Tibial nerve (tissue), 4 donors: ENCODE measurements at places on chromosomes 2 and 18. TPM values are rescaled to one million over a fixed set of nuclear protein-coding genes. Genes with fewer than 3 reads are reported as not detected.

DNA sequence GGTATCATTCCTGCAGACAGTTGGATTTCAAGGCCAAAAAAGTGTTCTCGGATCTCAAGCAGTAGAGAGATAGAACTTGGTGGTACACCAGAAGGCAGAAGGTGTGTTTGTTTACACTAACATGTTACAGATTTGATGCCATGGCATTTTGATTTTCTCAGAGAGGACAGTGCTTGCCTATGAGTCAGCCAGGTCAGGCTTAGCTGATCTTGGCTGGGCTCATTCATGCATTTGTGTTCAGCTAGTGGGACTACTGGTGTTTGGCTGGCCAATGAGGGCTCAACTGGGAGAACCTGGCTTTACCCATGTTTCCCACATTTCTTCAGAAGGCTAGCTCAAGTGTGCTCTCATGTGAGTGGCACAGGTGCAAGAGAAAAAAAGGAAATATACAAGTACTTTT is 162.0 kb downstream of the C1D start:
- DNase-seq, result no peak

- no peak for DNase-seq
Observed at GRCh38 chr2:54603357-54603756, 120.1 kb upstream of the EML6 start.

GRCh38 chr2:169034256-169034655 is 3.1 kb upstream of the ABCB11 start:
- DNase-seq, result no peak

- DNase-seq, result no peak
Observed at GRCh38 chr2:213766465-213766901, 482.2 kb downstream of the SPAG16 start.

GRCh38 chr2:164388511-164388910 is 232.8 kb downstream of the GRB14 start:
- no peak for DNase-seq

DNA sequence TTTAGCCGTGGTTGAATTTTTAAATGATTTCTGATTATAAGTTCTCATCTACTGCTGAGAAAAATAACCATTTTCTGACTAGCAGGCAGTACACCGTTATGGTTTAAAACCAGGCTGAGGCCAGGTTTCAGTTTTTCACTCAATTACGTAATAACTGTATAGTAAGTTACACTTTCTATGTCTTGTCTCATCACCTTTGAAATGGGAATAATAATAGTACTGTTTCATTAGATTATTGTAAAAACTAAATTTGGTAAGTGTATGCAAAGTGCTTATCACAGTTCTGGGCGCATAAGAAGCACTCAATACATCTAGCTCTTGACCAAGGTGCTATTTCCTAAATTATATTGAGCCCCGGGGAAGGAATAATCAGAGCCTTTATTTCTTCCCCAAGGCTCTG is 76.8 kb downstream of the LIMS1 start:
- DNase-seq, result no peak

DNA sequence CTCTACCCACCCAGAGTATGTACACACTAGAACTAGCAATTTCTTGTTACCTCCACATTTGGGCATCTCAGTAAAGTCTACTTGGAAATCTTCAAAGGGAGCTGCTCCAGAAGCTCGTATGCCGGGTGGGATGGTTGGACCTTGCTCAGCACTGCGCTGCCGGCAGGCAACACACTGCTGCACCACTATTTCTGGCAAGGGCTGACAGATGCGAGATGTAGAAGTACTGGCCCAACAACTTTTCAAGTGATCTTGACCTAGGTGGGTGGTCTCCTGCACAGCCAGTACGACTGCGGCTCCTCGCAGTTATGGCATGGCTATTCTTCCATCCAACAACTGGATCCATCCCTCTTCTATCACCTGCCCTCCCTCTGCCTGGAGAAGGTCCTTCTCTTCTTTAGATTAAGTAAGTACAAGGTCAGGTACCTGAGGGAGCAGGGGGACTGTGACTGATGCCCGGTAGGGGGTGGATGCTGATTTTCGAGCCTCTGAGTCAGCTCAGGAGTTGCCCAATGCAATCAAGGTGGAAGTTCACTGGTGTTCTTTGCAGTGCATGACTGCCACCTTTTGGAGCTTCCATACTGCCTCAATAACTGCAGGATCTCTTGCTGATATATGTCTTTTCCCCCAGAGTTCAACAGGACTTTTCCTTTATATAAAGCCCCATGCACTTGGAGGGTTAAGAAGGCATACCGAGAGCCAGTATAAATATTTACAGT is 100.4 kb upstream of the SLC1A4 start:
- no peak for DNase-seq

- no peak for DNase-seq
Observed at GRCh38 chr18:54444319-54444914, 86.7 kb downstream of the C18orf54 start.

DNA sequence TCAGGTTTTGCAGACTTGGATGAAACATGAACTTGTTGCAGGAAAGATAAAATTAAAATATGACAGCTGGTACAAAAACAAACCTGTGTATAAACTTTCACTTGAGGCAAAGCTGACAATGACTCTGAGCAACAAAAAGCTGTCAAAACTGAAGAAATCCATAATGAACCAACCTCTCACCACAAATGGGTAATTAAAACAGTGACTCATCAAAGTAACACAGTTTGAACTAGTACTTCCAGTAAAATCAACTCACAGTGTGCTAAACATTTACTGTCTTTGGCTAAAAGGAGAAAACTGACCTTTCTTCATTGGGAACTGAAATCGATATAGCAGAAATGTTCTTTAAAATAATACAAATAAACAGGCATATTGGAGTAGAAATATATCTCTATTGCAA is 209.7 kb downstream of the WDPCP start:
- DNase-seq, result no peak

- no peak for DNase-seq
Observed at GRCh38 chr18:40534723-40535122, 1420.3 kb upstream of the PIK3C3 start.

GRCh38 chr18:34771958-34772357 is 61.9 kb downstream of the DTNA start:
- no peak for DNase-seq

DNA sequence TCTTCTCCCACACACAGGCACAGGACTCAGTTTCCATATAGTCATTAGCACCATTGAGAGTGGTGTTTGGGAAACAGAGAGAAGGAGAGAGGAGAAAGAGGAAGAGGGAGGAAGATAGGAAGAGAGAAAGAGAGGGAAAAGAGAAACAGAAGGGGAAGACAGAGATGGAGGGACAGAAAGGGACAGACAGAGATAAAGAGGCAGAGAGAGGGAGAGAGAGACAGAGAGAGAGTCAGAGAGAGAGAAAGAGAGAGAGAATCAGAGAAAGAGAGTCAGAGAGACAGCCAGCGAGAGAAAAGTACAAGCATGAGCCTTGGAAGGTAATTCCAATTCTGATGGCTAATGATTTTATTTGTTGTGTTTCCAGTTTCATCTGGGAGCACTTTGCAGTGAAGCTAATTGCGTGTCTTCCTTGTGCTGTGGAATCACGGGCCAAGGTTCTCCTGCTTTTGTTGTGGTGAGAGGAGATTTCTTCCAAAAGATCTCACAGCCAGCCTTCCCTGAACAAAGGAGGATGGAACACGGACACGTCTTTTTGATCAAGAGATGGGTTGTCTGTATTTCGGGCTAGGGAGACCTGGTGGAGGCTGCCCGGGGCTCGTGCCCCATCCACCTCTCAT is 153.6 kb upstream of the TWIST2 start:
- no peak for DNase-seq

DNA sequence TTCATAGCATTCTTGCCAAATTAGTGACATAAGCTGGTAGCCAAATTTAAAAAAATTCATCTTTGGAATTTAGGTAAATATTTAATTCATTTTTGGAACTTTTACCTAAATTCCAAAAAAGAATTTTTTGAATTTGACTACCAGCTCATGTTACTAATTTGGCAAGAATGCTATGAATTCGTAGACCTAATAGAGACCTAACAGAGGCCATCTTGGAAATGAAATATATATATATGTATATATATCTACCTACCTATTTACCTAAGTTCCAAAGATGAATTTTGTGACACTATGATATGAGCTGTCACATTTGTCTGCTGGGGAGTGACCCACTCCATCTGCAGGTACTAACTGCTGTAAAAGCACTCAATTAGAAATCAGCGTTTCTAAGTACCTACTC is 65.6 kb downstream of the MYOM1 start:
- DNase-seq, result no peak

DNA sequence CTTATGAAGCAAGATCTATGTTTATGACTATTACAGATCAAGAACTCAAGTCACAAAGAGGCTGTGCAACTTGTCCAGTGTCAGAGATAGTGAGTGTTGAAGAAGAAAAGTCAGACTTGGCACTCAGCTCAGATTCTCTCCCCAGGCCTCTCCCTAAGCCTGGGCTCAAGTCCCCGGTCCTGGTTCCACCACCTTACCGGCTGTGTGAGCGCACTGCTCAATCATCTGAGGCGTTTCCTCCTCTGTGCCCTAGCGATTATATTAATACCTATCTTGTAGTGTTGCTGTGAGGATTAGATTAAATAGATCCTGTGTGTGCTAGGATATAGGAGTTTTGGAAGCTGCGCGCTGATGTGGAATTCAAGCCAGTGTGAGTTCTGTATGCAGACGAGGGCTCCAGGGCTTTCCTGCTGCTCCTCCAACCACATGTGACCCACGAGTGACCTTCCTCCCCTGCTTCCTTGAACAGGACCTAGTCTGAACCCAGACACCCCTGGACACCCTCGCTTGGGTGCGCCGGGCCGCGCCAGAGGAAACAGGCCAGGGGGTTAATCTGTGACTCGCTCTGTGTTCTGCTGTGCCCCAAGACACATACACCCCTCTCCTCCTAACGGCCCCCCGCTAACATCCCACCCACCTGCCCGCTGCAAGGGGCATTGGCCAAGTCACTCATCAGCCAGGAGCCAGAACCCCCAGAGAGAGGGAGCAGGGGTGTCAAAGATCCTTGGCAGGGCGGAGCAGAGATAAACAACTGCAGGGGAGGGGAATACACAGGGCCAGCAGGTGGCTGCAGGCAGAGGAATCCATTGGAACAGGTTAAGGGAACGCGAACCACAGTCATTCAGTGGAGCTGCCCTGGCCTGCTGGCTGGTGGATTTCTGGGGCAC is 38.3 kb downstream of the TNS1 start:
- no peak for DNase-seq

DNA sequence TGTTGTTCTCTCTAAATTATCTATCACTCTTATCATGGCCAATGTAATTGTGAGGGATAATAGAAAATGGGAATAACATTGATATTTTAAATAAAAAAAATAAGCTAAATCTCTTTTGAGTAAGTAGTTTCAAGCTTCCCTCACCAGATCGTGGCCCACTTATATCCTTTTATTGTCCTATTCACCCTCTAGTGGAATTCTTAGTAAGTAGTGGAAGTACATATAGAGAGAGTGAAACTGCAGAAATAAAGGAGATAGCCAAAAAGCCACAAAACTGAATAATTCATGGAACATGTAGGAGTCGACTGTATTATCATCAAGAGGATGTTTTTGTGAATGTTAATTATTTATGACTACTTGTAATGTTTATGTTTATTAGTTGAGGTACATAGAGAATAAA is 66.1 kb upstream of the DTNA start:
- DNase-seq, result no peak

DNA sequence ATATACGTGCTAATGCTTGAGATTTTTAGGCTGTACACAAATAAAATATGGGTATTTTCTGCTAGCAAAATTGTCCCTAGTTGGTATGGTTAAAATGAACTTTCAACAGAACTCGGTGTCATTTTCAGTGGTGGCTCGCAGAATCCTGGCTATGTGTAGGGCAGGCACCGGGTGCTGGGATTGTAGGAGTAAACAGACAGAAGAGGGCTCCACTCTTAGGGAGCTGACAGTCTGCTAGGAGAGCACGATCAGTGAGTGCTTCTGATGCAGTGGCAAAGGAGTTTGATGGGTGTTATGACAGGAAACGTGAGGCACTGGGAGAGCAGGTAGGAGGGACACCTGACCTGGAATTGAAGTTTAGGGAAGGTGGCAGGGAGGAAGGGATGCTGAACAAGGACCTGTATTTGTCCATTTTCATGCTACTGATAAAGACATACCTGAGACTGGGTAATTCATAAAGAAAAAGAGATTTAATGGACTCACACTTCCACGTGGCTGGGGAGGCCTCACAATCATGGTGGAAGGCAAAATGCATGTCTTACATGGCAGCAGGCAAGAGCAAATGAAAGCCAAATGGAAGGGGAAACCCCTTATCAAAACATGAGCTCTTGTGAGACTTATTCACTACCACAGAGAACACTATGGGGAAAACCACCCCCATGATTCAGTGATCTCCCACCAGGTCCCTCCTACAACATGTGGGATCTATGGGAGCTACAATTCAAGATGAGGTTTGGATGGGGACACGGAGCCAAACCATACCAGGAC is 105.4 kb upstream of the LCLAT1 start:
- DNase-seq, result no peak

DNA sequence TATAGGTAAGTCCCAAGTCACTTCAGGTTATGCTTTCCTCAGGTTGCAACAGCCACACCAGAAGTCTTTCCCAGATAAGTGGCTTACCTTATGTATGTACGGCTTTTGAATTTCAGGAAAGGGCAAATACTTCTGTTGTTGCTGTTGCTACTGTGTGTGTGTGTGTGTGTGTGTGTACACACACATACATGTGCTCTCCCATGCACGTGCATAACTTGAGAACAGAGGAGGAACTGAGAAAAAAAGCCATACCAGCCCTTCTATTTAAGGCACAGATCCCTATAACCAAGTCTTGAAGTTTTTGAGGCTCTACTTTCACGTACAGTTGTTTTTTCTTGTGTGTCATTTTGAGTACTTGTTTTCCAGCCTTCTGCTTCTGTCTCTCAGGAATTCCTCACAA is 62.4 kb downstream of the WDPCP start:
- no peak for DNase-seq

DNA sequence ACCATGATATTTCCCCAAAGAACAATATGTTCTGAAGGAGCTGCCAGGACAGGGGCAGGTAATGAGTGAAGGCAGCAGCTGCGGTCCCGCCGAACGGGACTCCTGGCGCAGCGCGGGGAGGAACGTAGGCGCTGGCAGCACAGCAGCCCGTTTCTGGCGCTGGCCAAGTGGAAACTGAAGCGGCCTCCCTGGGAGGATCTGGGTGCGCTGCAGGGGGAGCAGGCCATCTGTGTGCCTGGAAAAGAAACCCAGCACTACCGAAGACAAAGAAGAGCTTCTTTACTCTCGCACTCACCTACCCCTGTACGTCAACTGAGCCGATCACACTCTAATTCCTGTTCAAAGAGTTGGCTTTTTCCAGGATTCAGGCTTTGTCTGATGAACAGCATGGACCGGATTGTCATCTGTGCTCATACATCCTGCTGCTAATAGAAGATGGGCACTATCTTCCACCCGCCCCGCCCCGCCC is 11.8 kb downstream of the G6PC2 start:
- DNase-seq, result no peak

DNA sequence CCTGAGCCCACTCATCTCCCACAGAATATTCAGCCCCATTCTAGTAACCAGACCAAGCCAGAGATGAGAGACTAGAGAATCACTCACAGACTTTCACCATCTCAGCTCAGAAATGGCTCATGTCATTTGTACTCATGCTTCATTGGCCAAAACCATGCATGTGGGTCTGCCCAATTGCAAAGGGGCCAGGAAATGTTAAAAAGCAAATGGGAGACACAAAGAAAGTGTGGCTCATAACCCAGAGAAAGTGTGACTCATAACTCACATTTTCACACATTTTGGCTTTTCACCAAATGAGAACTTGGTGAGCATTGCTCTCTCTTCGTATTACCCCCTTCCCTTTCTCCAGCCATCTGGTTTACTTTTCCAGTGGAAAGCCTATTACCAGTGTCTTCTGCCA is 66.2 kb downstream of the MDH1 start:
- DNase-seq, result no peak

The GALR1 gene
- not detected for total RNA-seq

The SLC9A2 gene
- not detected for total RNA-seq

The SPHKAP gene
- total RNA-seq, result not detected

The MSTN gene
- total RNA-seq, result 0.66 TPM

The SLC4A5 gene
- 9.9 TPM for total RNA-seq

The CBLN2 gene
- total RNA-seq, result not detected

The RABL2A gene
- 24.7 TPM for total RNA-seq
